ENCODE measurements at places on chromosomes 5 and 9.

DNA sequence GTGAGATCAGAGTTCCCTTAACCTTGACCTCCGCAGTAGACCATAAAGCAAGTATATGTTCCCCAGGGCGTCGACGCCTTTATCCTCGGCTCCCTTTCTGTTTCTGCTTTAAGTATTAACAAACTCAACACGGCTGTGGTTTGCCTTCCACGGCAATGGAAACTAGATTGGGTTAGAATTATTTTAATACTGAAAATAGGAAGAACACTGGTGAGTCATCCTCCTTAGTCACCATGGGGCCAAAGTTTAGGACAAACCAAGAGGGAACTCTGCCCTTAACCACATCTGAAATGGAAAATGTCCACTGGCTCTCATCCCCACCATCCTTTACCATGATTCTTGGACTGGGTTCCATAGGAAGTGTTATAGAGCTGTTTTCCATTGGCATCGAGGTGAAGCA, 386.1 kb downstream of the ACTL7B start:
- DNase-seq: peak; percentile 65

DNA sequence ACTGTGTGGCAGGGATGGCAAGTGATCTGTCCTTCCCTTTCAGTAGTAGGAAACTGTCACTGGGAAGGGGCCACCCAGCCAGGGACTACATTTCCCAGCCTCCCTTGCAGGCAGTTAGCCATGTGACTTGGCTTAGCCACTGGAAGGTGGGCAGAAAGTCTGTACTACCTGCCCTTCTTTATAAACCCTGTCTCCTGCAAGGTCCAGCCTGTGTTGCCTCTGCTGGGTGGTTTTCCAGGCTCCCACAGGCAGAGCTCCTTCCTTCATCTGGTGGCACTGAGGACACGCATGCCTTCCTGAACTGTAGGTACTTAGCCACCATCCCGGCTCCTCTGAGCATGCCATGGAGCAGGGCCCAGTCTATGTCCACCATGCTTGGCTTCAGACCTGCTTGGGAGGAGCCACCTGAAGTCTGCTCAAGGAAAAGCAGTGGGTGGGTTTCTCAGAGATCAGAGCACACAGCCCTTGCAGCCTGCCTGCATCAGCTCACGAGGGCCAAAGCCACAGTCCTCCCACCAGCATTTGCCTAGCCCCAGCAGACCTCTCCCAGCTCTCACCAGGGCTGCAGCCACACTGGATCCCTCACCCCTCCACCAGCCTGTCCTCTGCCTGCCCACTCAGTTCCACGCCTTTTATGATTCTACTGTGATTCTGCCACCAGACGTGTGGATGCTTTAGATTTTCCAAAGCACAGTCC, 16.7 kb upstream of the SLC25A51 start:
- DNase-seq: no peak

GRCh38 chr5:72108202-72109061, 1.2 kb downstream of the MAP1B start:
- peak; percentile 34 for DNase-seq

- DNase-seq: peak; percentile 5
Measured at GRCh38 chr5:115243412-115243811, 19.3 kb downstream of the PGGT1B start.

GRCh38 chr5:10933121-10933520, 172.1 kb upstream of the DAP start:
- no peak for DNase-seq

- no peak for DNase-seq
Measured at GRCh38 chr5:121867403-121867802, 15.7 kb downstream of the FTMT start.

- DNase-seq: no peak
Measured at GRCh38 chr5:138065102-138065501, 18.7 kb upstream of the WNT8A start.

GRCh38 chr5:140217299-140218026, 42.5 kb downstream of the CYSTM1 start:
- no peak for DNase-seq

DNA sequence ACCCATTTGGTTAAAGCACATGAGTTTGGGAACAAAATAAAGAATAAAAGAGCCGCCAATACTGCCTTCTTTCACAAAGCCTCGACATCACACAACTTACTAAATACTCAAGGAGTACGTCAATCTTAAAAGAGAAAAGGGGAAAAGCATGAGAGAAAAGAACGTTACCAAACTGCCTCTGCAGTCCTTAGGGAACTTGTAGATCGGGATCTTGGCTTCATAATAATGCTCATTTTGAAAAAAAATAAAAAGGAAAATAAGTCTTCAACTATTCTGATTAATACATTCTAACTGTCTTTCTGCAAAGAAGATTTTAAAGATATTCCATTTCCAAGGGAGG, 618.4 kb downstream of the PDE4D start:
- DNase-seq: no peak

- no peak for DNase-seq
Measured at GRCh38 chr5:62331921-62332320, 25.9 kb downstream of the KIF2A start.

- DNase-seq: no peak
Measured at GRCh38 chr9:92988215-92988768, 41.0 kb downstream of the FGD3 start.

DNA sequence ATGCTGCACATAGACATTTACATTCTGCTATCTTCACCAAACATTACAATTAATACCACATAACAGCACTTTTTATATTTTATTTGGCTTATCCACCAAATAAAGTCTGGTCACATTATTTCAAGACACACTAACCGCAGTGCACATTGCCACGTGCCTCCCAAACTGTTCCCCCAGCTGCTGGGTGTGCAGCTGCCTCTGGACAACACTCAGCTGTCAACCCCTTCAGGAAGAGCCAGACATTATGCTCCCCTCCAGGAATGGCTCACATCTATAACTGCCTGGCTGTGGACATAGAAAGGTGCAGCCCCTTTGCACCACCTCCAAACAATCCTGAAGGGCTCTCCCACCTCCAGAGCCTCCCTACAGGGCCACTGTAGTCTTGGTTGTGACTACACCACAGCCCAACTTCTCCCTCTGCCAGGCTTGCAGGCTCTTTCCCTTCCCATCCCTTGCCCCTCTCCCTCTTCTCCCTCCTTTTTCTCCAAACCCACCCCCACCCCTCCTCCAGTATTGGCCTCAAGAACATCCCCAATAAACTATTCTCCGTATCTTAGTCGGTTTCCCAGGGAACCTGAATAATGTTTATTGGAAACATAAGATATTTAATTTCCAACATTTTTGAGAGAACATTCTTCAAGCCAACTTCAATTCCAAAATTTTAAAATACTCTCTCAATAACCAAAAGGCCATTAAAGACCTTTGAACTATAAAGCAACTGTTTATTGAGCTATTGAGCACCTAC, 372.3 kb downstream of the CTNND2 start:
- no peak for DNase-seq

DNA sequence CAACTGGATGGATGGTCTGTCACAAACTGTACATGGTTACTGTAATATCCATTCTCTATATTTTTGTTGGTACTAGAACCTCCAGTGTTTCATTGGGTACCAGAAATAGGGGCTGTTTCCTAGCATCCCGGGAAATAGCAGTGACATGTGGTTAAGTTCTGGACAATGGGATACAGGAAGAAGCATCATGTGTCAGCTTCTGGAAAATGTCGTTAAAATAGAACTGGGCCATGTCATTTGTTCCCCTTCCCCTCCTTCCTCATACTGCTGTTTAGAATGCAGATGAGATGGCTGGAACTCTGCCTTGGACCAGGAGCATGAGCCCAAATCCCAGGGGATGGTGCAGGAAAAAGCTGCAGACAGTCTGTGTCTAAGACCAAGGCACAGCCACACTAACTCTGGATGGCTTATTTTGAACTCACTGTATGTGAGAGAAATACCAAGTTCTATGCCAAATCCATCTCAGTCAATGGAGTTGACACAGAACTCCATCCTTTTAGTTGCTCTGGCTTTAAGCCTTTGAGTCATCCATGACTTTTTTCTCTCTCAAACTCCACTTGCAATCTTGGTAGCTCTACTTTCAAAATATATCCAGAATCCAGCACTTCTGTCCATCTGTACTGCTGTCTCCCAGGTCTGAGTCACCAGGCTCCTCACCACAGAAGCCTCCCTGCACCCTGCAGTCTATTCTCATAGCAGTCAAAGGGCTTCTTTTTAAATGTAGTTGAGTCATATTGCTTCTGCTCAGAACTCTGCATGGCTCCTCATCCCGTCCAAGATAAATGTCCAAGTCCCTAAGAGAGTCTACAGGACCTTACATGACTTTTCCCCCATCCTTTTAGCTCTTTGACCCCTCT, 184.2 kb downstream of the NSG2 start:
- no peak for DNase-seq

GRCh38 chr5:10254686-10255085, 4.6 kb downstream of the CCT5 start:
- no peak for DNase-seq

DNA sequence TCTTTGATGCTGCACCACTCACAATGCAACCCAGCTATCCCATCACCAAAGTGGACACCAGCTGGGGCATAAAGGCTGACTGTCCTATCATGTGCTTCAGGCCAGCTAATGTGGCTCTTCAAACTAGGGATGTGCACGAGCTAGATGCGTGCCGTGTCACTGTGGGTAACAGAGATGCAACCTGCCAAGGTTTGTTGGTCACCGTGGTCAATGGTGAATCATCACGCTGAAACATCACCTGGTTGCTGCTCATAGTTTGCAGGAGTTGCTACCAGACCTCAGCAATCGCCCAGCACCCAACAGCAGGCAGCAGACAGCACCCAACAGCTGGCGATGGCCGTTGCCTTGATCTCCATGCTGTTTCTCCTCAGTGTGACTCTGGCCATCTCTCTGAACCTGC, 2.1 kb upstream of the PCDHGA1 start:
- no peak for DNase-seq

DNA sequence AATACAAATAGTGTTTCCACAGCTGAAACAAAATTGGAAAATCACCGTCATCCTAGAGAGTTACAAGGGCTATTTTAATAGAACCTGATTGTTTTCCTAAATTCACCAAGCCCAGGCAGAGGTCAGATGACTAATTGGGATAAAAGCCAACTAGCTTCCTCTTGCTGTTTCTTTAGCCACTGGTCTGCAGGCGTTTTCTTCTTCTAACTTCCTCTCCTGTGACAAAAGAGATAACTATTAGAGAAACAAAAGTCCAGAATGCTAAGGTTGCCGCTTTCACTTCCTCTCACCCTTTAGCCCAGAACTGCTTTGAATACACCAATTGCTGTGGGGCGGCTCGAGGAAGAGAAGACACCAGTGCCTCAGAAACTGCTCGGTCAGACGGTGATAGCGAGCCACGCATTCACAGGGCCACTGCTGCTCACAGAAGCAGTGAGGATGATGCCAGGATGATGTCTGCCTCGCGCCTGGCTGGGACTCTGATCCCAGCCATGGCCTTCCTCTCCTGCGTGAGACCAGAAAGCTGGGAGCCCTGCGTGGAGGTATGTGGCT, at the start of gene TLR4:
Gene TLR4, plus strand, starts transcription at position 380 of the 552 bp plus-strand sequence. Its CDS starts 70 bp downstream, at position 450.
- peak; percentile 64 for DNase-seq

GRCh38 chr5:59607138-59607765, 286.3 kb downstream of the PDE4D start:
- no peak for DNase-seq

DNA sequence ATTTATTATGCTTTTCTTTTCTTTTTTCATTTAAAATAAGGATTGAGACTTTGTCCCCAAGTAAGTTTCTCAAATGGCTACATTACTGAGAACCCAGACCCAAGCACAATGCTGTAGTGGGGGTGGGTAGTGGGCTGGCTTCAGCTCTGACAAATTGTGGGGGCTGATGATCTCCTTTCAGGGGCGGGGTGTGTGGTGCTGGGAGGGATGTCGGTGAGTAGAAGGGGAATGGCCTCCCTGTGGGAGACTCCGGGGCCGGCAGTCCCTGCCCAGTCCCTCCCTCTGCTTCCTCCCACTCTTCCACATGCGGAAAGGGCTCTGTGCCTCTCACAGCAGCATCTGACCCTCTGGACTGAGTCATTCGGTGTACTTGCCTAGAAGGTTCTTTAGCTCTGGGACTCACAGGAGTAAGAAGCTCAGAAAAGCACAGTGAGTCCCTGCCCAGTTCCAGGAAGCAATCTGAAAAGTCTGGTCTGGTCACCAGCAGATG, 14.3 kb downstream of the CD180 start:
- DNase-seq: peak; percentile 53

- no peak for DNase-seq
Measured at GRCh38 chr5:80055491-80056170, 20.5 kb downstream of the THBS4 start.

GRCh38 chr5:77770293-77771005, 5.7 kb downstream of the TBCA start:
- no peak for DNase-seq

- no peak for DNase-seq
Measured at GRCh38 chr5:2241842-2242241, 359.1 kb upstream of the IRX4 start.

GRCh38 chr5:66645039-66645438, 48.8 kb downstream of the MAST4 start:
- no peak for DNase-seq

- no peak for DNase-seq
Measured at GRCh38 chr5:149693482-149693881, 36.6 kb upstream of the PPARGC1B start.

DNA sequence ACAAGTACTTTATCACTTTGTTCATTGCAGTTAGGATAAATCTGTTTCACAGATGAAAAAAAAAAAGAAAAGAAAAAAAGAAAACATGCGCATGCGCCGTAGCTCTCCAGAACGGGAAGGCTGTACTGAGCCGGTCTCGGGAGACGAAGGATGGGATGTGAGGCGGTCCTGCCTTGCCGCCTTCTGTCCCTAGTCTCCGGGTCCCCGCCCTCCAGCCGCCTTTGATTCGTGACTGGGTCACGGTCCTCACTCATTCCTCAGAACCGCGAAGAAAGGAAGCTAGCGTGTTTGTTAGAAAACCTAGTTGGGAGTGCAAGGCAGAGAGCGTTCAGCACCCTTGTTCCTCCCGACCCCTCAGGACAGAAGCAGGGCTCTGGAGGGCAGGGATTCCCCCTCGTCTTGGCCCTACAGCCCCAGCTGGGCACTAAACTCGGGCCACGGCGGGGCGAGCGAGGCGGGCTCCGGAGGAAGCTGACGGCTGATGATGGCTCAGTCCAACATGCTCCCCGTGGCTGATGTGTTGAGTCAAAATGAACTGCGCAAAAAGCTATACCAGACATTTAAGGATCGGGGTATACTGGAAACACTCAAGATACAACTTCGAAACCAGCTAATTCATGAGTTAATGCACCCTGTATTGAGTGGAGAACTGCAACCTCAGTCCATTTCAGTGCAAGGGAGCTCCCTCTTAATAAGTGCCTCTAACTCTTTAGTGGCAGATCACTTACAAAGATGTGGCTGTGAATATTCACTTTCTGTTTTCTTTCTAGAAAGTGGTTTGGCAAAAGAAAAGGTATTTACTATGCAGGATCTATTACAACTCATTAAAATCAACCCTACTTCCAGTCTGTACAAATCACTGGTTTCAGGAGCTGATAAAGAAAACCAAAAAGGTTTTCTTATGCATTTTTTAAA, 40.0 kb downstream of the CPLANE1 start:
- peak; percentile 22 for DNase-seq

GRCh38 chr5:179436321-179437122, 91.3 kb upstream of the ADAMTS2 start:
- no peak for DNase-seq

All from fibroblast of the conjunctiva (primary cell).